ENCODE measurements at places on chromosomes 13 and 19.

DNA sequence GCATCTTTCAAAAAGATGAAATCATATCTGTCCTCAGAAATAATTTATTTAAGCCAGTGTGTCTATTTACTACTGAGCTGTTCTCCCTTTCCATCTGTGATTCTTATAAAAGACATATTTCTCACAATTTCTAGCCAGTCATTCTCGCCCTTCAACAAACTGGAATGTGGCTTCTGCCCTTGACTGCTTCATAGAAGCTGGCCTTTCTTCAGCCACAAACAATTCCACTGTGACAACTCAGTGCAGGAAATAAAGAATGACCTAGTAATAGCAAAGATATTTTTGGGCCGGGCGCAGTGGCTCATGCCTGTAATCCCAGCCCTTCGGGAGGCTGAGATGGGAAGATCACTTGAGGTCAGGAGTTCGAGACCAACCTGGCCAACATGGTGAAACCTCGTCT is 655.5 kb downstream of the PCDH9 start:
- no peak for DNase-seq

- DNase-seq = no peak
Measured at GRCh38 chr13:83019986-83020385, 862.3 kb downstream of the SLITRK1 start.

- no peak for DNase-seq
Measured at GRCh38 chr13:54356209-54356608, 1327.6 kb downstream of the OLFM4 start.

- DNase-seq = peak; percentile 61
Measured at GRCh38 chr19:47032171-47032811, 12.7 kb downstream of the NPAS1 start.

GRCh38 chr19:17658666-17659065 is 29.5 kb downstream of the UNC13A start:
- DNase-seq = no peak

- no peak for DNase-seq
Measured at GRCh38 chr13:33318744-33319143, 33.2 kb upstream of the STARD13 start.

- DNase-seq = no peak
Measured at GRCh38 chr19:5112175-5112574, 143.3 kb downstream of the KDM4B start.

DNA sequence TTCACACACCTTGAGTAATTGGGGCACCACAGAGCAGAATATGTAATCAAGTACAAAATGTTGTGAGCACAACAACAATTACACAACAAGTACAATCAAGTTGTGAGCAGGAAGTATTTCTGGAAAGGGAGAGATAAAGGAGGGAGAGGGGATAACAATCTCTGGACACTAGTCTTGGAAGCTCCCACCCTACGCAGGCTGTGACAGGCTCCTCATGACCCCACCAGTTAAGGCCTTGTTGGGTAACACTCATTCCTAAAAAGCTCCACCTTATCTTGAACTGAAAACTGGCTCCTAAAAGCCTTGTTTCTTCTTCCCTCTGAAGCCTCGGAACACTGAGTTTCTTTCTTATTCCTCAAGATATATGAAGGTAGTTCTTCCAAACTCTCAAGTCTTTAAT is 806.0 kb downstream of the UQCRFS1 start:
- no peak for DNase-seq

GRCh38 chr13:26895081-26895807 is 134.7 kb upstream of the GPR12 start:
- no peak for DNase-seq

DNA sequence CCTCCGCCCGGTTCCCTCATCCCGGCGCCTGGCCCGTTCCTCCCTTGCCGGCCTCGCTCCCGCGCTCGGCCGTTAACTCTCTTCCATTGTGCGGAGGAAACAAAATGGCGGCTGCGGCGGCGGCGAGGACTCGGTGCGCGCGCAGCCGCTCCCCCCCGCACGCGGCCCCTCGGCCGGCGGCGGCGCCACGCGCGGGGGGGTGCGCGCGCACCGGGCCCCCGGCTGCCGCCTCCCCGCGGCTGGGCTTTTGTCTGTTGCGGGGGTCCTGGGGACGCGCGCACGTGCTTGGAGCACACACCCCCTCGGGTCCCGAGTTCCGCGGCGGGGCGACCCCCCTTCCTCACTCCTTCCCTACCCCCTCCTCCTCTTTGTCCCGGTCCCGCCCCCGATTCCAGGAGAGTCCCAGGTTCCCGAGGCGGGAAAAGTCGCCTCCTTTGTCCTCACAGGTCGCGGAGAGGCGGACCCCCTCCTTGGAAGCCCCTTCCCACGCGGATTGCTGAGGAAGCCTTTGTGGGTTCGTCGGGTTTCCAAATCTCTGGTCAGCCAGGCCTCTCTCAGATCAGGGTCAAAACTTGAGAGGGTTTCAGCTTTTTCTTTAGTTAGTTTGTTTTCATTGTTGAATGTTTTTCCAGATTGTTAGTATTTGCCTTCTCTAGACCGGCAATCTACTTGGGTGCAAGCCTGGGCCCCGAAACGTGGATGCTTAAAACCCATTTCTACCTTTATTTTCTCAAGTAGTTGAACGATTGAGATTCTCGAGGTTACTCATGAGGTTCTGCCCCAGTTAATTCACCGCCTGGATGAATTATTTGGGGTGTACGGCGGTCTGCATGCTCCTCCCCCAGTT is 687 bp downstream of the ILF3 start:
- peak; percentile 73 for DNase-seq

- no peak for DNase-seq
Measured at GRCh38 chr19:934865-935479, 9.1 kb downstream of the ARID3A start.

- no peak for DNase-seq
Measured at GRCh38 chr19:16620584-16620983, 7.4 kb downstream of the MED26 start.

DNA sequence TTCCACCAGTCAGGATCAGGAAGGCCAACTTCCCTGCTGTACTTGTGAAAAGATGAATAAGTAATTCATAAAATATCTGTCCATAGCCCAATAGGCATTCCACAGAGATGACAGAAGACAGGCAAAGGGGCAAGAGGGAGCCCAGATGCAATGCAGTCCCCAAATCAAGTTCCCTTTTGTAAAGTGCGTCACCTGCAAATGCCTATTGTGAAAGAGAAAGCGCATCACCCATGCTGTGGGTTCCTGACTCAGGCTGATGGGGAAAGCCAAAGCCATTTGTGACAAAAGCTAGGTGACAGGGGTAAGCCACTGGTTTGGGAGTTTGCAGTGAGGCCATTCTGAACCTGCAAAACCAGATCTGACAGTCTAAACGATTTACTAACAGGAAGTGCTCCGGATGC is 157.5 kb upstream of the ZNF536 start:
- peak; percentile 3 for DNase-seq
